Small intestine (tissue), 16 donors: ENCODE measurements at places on chromosomes 7 and 10.

DNA sequence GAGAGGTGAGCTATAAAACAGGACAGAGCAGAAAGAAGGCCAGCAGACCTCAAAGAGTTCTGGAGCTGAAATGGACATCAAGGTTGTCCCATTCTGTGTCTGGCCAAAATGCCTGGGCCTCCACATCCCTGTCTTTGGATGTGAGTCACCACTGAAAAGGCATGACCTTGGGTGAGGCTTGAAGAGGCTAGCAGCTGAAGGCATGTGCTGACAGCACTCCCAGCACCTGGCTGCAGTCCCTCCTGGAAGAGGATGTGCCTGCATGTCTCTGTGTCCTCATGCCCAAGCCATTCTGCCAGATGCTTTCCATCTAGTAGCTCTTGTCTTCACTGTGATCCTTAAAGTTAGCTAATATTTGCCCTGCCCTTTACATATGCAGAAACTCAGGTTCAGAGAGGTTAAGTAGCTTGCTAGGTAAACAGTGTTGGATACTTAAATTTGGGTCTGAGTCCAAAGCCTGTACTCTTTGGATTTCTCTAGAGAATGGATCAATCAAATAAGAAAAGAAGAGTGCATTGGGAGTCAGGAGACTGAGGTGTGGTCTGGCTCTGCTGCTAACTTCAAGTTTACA lies 35.8 kb downstream of the HECW1 start:
- H3K36me3 ChIP-seq = no peaks in the 10 kb centered on the region
- peaks cover 4% of the 10 kb centered on the region for H3K27me3 ChIP-seq
- H3K4me3 ChIP-seq = no peak overlapping the region
- no peaks in the 10 kb centered on the region for H3K4me1 ChIP-seq
- no peak overlapping the region for H3K27ac ChIP-seq

DNA sequence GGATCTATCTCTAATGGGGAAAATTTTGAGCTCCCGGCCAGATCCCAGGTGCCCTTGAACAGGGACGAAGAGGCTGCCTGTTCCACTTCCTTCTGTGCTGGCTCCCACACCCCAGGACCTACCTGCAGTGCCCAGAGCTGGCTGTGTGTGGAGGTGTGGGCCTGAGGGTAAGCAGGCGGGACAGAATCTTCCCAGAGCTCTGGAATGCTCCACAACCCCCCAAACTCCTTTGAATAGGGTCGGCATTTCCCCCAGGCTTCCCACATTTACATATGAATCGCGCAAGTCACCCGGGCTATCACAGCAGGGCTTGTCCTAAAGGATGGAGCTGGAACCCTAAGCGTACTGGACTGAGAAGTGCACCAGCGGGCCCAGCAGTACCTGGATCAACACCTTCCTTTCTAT lies 95.9 kb downstream of the DNMBP start:
- peaks cover 45% of the 10 kb centered on the region for H3K36me3 ChIP-seq
- peak; percentile 52 for DNase-seq
- no peaks in the 10 kb centered on the region for H3K27me3 ChIP-seq
- H3K4me3 ChIP-seq = no peak overlapping the region
- peaks cover 20% of the 10 kb centered on the region for H3K4me1 ChIP-seq

- H3K4me3 ChIP-seq = no peak overlapping the region
- H3K4me1 ChIP-seq = no peaks in the 10 kb centered on the region
- no peak for DNase-seq
- H3K27me3 ChIP-seq = no peaks in the 10 kb centered on the region
- H3K27ac ChIP-seq = no peak overlapping the region
Measured at GRCh38 chr7:85039196-85039923, 147.5 kb downstream of the SEMA3D start.

DNA sequence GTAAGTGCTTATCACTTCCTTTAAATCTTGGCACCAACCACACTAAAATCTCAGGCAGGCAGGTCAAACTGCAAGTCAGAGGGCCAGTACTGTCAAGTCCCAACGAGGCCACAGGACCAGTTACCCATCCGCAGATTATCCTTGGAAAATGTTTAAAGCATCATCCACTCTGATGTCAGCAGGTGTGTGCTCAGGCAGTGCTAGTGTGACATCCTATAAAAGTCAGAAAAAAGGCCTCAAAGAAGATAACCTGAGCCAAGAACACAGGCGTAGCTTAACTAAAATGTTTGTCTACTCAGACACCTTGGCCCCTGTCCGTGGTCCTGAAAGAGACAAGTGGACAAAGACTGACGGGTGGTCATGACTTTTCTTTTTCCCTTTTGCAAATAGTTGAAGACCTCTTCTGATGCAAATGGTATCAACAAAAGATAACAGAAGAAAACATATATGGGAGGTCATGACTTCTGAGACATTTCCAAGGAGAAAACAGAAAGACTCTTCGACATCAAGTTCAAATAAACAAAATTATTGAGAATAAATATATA lies 309.3 kb downstream of the KCNMA1 start:
- H3K36me3 ChIP-seq = no peaks in the 10 kb centered on the region
- H3K27ac ChIP-seq = no peak overlapping the region
- no peak overlapping the region for H3K4me3 ChIP-seq

- no peaks in the 10 kb centered on the region for H3K4me1 ChIP-seq
- no peak for DNase-seq
- no peak overlapping the region for H3K4me3 ChIP-seq
- no peak overlapping the region for H3K27ac ChIP-seq
- H3K27me3 ChIP-seq = no peaks in the 10 kb centered on the region
- peaks cover 3% of the 10 kb centered on the region for H3K36me3 ChIP-seq
Measured at GRCh38 chr10:118701529-118702323, 53.0 kb downstream of the CACUL1 start.

- H3K4me3 ChIP-seq = no peak overlapping the region
- H3K27me3 ChIP-seq = peaks cover 3% of the 10 kb centered on the region
- H3K36me3 ChIP-seq = no peaks in the 10 kb centered on the region
- no peaks in the 10 kb centered on the region for H3K4me1 ChIP-seq
Measured at GRCh38 chr7:108200326-108200725, 70.2 kb upstream of the LAMB4 start.

DNA sequence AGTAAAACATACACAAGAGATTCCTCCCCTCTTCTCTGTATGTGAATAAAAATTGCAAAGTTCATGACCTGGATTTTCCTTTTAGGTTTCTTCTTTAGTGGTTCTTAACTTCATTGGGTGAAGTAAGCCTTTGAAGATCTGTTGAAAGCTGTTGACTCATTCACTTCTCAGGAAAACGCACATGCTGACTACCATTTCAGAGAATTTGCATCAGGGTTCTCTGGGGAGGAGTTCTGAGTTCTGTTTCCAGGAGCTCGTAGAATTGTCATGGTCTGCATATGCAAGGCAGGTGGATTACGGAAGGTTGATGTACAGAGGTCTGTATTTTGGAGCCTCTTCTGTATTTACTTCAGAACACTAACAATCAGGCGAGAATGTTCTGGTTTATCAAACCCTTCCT lies 962 bp upstream of the SLC26A4 start:
- H3K27me3 ChIP-seq = peaks cover 49% of the 10 kb centered on the region
- H3K4me1 ChIP-seq = peaks cover 9% of the 10 kb centered on the region
- DNase-seq = no peak
- H3K27ac ChIP-seq = no peak overlapping the region
- no peaks in the 10 kb centered on the region for H3K36me3 ChIP-seq
- H3K4me3 ChIP-seq = no peak overlapping the region

- peak; percentile 82 for DNase-seq
- no peaks in the 10 kb centered on the region for H3K27me3 ChIP-seq
- no peak overlapping the region for H3K4me3 ChIP-seq
- peaks cover 69% of the 10 kb centered on the region for H3K4me1 ChIP-seq
Measured at GRCh38 chr10:109968953-109969759, 38.6 kb upstream of the ADD3 start.

DNA sequence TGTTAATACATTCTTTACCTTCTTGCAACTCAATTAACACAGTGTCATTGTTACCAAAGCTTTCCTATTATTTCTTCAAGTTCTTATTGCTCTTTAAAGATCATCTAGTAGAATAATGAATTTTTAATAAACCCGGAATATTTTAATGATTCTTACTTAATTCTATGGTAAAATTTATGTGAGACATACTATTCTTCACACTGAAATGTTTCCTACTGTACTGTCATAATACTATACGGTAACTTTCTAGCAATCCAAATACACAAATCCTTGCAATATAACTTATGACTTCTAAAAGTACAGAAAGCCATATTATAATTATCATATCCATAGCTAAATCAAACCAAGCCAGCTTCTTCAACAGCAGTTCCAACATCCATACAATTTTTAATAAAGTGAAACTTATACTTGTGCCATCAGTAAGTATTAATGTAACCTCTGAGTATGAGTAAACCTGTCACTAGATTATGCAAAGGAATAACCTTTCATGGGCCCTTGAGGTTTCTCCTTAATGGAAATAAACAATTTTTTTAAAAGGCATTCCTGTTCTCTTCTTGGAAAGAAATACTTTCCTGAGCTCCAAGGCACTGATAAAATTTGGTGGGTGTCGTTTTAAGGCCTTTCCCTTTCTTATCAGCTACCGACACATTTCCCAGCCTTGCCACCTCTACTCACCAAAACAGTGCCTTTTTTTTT lies 87.4 kb downstream of the IMMP2L start:
- H3K27me3 ChIP-seq = no peaks in the 10 kb centered on the region
- H3K4me1 ChIP-seq = no peaks in the 10 kb centered on the region
- H3K4me3 ChIP-seq = no peak overlapping the region
- H3K27ac ChIP-seq = no peak overlapping the region

DNA sequence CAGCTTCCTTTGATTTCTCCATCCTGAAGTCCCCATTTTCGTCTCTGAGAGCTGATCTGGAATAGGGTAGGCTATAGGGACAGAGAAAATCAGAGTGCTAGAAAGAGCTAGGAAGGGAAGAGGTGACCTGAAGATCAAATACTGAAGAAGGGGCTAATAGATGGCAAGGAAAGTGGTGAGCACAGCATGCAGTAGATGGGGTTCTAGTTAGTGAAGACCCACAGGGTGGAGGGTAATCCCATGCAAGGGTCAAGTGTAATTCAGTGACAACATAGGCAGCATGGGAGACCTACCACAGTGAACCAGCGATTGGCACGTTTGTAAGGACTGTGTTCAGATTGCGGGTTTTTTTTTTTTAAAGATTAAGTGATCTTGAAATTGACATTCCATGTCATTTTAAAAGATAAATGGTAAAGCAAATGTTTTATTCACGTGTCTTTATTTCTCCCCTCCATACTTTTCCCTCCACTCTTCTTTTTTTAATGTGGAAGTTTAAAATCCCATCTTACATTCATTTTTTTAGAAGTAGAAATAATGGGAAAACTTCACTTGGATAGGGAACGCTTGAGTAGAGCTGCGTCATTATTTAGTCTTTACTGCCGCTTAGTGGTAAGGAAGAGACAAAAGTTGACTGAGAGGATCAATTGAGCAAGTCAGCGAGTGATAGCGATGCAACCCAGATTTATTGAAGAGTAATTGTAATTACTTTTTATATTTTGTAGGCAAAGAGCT lies 21.0 kb upstream of the ABI1 start:
- H3K4me3 ChIP-seq = no peak overlapping the region
- DNase-seq = peak; percentile 70
- no peak overlapping the region for H3K27ac ChIP-seq
- no peaks in the 10 kb centered on the region for H3K27me3 ChIP-seq
- no peaks in the 10 kb centered on the region for H3K36me3 ChIP-seq
- no peaks in the 10 kb centered on the region for H3K4me1 ChIP-seq

DNA sequence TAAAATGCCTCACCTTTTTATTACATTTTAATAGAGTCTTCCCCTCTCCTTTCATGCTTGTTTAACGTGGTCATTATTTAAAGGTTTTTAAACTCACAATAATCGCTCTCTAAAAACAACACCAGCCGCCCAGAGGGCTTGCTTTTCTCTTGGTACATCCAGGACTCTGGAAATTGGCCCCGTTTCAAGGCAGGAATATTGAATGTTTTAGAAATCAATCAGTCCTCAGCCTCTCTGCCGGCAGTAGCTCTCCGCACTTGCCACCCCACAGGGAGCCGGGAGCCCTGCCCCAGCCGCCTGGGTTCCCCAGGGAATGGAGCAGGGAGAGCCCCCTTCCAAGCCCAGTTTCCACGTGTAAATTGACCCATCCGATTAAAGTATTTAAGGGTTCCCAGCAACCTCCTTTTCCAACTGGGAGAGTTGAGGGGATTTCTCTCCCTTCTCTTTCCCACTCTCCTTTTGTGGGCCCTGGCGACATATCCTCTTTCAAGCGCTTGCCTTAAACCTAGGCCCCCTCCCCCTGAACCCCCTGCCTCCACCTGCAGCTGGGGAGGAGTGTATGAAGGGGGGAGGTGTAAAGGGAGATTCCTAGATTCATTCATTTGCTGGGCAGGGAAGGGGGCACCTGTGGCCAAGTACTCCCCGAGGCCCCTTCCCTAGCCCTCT lies 1.9 kb downstream of the FGF8 start:
- no peaks in the 10 kb centered on the region for H3K4me1 ChIP-seq
- DNase-seq = no peak
- no peaks in the 10 kb centered on the region for H3K36me3 ChIP-seq
- H3K27me3 ChIP-seq = peaks cover 92% of the 10 kb centered on the region
- no peak overlapping the region for H3K27ac ChIP-seq

DNA sequence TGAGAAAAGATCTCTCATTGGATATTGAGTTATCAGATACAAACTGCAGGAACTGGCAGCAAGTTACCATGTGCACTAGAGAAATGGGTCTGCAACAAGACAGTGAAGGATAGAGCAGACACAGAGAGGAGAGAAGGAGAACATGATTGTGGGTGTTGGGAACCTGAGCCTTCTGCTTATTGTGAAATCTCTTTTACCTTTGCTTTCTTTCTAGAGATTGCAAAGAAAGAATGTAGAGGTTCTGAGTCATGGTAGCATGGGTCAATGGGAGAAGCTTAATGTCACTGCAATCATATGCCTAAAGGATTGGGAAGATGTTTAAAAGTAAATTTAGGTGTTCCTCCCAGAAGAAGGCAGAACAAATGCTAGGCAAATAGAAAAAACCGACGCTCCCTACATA lies 821.4 kb downstream of the CCSER2 start:
- peak; percentile 53 for DNase-seq
- H3K4me3 ChIP-seq = no peak overlapping the region
- H3K4me1 ChIP-seq = no peaks in the 10 kb centered on the region
- no peak overlapping the region for H3K27ac ChIP-seq
- H3K27me3 ChIP-seq = no peaks in the 10 kb centered on the region
